ENCODE measurements at places on chromosomes 6 and 20.

DNA sequence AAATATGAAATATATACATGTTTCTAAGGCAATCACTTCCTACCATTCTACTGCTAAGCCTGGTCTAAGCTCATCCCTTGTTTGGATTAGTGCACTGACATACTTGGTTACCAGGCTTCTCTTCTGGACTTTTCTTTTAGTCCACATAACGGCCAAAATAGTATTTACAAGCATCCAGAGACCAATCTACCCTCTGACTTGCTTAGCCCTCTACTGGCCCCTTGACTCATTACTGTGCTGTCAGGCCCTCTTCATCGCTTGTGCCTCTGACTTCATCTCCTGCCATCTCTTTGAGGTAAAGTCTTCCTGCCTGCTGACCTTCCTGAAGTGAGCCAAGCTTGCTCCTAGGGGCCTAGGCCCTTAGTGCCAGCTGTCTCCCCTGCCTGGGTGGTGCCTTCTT, 35.1 kb downstream of the TULP4 start:
- no peak for DNase-seq

GRCh38 chr20:61263938-61264337, 11.9 kb downstream of the CDH4 start:
- DNase-seq = no peak

GRCh38 chr20:43749734-43750294, 23.0 kb upstream of the GTSF1L start:
- DNase-seq = peak; percentile 88

DNA sequence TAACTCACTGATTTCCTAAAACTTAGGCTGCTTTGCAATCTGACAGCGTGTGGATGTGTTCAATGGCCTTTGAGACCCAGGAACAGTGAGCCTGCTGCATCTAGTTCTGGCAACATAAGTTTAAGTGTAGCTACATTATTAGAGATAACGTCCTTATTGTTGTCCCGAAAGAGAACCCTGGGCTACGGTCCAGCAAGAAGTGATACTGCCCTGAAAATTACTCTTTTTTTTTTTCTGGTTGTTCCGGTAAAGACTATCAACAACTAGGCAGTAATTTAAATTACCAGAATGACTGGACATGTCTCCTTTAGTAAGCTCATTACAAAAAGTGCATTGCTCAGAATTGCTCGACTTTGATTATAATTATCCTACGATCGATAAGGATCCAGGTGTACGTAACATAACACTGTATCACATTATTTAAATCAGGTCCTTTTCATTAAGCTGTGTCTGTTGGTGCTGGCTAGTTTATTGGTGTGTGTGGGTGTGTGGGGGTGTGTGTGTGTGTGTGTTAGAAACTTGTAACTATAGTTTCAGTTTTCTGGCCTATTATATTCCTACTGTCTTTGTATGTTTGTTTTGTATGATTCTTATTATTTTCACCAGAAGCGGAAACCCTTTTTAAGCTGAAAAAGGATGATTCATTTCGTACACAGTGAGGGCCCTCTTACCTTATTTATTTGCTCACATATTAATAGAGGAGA, 3.0 kb downstream of the TSHZ2 start:
- DNase-seq = peak; percentile 64

- no peak for DNase-seq
These were observed 1.5 kb downstream of the PPIL1 start for GRCh38 chr6:36873115-36873514.

- peak; percentile 10 for DNase-seq
These were observed 170.6 kb downstream of the LY86 start for GRCh38 chr6:6758915-6759654.

DNA sequence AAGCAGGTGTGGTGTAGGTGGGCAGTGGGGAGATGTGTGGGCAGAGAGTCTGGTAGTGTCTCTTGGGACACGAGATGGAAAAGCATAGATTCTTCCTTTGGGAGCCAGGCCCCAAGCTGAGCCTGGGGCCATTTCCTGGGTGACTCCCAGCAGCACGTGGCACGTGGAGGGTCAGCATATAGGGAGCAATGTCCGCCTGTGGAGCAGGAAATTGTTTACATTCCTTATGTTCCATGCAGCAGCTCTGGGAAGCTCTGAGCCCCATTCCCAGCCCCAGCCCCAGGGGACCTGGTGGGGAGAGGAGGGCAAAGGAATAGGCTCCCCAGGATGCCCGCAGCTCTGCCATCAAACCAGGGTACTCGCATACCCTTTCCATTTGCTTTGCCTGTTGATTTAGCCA, 57.6 kb downstream of the DAAM2 start:
- no peak for DNase-seq

GRCh38 chr20:20092827-20093226, 40.5 kb downstream of the CFAP61 start:
- no peak for DNase-seq

DNA sequence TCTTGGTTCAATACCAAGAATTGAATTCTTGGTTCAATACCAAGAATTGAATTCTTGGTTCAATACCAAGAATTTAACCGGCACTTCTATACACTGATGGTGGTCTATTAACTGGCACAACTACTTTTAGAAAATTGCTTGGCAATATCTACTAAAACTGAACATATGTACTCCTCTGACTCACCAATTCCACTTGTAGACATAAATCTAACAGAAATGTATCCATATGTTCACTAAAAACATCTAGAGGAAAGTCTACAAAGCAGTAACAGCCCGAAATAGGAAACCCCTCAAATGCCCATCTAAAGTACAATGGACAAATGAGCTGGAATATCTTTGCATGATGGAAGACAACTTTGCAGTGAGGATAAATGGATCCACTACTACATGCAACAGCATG, 71.9 kb downstream of the KIF16B start:
- DNase-seq = no peak

DNA sequence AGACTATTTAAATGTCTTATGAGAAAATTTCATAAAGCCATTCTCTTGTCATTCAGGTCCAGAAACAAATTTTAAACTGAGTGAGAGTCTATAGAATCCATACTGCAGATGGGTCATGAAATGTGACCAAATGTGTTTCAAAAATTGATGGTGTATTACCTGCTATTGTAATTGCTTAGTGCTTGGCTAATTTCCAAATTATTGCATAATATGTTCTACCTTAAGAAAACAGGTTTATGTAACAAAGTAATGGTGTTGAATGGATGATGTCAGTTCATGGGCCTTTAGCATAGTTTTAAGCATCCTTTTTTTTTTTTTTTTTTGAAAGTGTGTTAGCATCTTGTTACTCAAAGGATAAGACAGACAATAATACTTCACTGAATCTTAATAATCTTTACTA, 5.0 kb downstream of the MARCKS start:
- no peak for DNase-seq

- no peak for DNase-seq
These were observed 36.6 kb upstream of the MLIP start for GRCh38 chr6:54074578-54075195.

DNA sequence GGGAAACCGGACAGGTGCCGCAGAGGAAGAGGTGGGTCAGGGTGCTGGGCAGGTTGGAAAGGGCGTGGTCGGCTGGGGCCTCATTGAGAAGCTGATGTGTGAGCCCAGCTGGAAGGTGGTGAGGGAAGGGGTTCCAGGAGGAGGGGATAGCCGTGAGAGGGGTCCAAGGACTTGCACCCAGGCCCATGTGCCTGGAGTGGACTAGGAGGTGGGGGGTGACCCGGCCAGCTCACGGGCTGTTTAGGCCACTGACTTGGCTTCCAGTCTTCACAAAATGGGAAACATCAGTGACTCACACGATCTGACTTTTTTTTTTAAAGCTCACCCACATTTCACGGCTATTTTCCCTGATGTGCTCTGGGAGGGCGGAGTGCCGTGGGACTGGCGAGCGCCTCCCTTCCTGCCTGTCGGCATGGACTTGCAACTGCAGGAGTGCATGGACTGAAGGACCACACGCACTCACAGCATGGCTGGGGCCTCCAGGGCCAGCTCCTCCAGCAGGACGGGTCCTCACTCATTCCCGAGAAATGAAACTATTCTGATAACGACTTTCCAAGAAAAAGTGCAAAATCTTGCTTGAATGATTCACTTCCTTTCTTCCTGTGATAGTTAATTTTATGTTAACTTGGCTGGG, 13.5 kb upstream of the PDE10A start:
- DNase-seq = no peak

- no peak for DNase-seq
These were observed 9.9 kb downstream of the NR2E1 start for GRCh38 chr6:108175592-108176279.

DNA sequence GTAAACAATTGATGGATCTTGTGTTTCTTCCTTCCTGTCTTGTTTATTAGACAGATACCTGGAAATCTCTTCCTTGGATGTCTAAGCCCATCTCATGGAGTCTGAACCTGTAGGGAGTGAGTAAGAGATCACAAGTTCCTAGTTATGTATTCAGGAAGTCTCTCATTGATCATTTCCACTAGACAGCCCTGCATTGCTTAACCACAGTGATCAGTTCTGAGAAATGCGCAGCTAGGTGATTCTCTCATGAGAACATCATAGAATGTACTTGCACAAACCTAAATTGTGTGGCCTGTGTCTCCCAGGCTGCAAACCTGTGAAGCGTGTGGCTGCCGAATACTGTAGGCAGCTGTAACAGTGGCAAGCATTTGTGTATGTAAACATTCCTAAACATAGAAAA, 39.1 kb downstream of the FAM120B start:
- no peak for DNase-seq

DNA sequence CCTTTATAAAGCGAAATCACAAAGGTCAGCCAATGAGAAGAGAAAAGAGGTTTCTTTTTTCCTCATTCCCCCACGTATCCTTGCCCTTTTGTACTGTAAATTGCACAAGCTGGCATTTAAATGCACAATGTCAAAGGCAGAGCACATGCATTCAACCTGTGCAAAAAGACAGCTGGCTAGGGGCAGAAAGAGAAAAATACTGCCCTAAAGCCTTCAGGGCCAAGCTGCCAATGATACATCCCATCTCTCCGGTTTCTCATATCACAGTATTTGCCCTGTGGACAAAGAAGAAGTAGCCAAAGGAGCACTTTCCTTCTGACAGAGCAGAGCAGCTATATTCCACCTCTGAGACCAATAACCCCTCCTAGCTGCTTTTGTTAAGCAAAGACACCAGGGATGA, 219.2 kb downstream of the TRDN start:
- no peak for DNase-seq

DNA sequence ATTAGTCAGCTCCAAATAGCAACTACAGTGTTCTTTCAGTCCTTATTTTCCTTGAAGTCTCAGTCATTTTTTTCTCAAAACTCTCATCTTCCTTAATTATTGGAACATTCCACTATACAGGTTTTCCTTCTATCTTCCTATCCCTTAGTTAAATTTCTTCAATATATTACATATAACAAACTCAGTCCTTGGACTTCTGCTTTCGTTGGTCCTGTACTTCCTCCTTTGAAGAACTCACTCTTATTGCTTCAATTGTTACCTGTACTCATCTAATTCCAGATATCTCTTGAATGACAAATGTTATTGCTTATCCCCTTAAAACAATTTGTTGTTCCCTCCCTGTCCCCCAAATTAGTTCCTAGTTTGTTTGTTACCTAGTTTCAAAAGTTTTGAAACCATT, 67.7 kb upstream of the NOTCH4 start:
- no peak for DNase-seq

GRCh38 chr6:132504757-132505156, 8.2 kb downstream of the STX7 start:
- DNase-seq = no peak

- DNase-seq = no peak
These were observed 95.3 kb upstream of the VSTM2L start for GRCh38 chr20:37807471-37808232.

DNA sequence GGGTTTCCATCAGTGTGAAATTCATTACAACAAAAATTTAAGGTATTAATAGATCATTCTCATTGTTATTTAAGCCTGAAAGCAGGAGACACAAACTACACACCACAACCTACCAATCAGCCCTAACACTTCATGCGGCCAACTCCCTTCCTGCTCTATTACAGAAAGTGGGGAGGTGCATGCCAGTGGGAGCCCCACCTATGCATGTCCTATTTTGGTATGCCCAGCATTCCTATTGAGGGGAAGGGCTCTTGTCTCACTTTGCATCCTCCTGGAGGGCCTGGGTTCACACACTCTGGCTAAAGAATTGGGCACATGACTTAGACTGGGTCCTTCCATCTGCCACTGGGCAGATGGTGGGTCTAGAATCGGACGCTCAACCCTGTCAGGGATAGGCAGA, 450.0 kb downstream of the PTPRT start:
- DNase-seq = no peak

- DNase-seq = no peak
These were observed 24.4 kb upstream of the LY86 start for GRCh38 chr6:6564154-6564553.

GRCh38 chr6:25089442-25089841, 153.7 kb upstream of the RIPOR2 start:
- DNase-seq = no peak

- no peak for DNase-seq
These were observed 800 bp downstream of the RWDD2A start for GRCh38 chr6:83193747-83194566.

DNA sequence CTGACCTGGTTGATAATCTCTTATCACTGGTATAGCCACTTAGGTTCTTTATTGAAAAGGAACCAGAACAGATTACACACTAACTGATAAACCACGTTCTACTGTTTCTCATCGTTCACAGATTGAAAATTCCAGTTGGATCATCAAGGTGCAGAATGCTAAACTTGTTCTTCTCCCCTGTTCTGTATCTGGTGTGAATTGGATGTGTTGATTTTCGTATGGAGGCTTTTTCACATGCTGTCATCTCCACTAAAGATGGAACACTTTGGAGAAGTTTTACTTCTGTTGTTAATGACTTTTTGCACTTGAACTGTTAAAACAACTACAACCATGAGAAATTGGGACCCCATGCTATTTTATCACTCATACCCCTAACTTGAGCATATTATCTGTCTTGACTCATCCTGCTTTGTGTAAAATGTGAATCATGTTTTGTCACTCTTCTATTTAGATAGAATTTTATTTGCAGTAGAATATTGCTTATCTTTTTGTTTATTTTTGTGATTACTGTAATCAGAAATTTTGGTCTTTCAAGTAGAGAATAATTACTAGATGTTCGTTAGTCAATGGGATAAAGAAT, 17.5 kb downstream of the VAPB start:
- no peak for DNase-seq

DNA sequence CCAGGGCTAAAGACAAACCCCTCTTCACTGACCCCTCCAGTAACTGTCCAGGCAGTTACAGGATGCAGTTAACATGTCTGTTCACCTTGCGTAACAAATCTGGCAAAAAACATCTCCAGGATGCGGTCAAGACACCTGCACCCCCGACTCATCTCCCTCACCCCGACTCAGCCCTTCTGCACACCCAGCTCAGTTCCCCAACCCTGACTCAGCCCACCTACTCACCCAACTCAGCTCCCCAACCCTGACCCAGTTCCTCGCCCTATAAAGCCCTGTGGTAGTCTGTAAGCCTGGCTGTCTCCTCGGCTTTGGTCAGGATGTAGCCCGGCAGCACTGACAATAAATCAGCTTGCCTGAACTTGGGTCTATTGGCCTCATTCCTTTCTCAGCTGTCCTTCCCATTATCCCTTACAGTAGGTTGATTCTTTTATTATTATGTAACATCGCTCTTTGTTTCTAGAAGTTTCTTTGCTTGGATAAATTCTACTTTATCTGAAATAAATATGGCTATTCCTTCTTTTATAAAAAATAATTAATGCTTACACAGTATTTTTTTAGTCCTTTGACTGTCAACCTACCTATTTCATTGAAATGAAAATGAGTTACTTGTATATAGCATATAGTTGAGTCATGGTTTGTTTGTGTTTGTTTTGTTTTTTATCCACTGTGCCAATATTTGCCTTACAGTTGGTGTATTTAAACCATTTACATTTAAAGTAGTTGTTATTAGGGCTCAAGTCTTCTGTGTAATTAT, 12.9 kb upstream of the ADTRP start:
- peak; percentile 22 for DNase-seq
